ENCODE measurements at places on chromosomes 5 and 9.

- no peak for DNase-seq
These were observed 169.4 kb downstream of the APBA1 start for GRCh38 chr9:69502671-69503301.

DNA sequence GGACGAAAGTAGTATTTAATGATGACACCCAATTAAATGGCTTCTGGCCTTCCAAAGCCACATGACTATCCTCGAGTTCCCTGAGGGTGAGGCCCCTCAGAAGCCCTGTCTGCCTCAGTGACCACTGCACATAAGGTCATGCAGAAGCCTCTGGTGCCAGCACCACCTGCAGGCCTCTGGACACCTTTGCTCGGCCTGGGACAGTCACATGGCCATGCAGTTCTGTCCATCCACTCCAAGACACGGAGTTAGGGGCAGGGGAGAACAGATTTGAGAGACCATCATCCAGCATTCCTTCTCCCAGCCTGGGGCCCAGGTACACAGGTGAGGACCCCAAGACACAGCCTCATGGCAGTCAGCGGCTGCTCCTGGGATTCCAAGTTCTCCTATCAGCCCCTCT, 145.0 kb downstream of the ROR2 start:
- no peak for DNase-seq

DNA sequence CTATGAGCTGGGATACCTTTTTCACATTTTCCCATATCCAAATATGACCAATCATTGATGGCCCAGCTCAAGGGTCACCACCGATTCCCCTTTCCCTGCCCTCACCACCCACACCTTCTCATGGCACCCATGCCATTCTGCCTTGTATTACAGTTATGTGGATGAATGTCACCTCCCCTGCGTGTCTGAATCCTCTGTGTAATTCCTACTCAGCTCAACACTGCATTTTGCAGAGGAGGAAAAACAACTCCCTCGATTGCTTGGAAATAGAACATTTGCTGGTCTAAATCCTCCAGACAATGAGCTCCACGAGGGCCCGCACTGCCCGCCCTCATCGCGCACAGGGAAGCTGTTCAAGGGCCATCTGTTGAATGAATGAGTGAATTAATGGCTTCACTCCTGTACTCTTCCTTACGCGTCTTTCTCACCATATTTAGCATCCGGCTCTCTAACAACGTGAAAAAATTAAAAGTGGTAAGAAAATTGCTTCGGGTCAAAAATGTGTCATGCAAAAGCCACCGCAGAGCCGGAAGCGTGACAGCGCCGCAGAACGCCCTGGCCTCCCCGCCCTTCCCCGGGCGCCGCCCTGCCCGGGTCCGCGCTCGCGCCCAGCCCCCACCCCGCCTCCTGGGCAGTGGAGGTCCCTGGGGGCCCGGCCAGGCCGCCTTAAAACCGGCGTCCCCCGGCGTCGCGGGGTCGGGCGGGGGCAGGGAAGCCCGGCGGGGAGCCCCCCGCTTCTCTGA, 704 bp downstream of the SUSD1 start:
- DNase-seq, result peak; percentile 44

- DNase-seq, result no peak
These were observed 312.5 kb downstream of the ACTL7B start for GRCh38 chr9:108543251-108543778.

DNA sequence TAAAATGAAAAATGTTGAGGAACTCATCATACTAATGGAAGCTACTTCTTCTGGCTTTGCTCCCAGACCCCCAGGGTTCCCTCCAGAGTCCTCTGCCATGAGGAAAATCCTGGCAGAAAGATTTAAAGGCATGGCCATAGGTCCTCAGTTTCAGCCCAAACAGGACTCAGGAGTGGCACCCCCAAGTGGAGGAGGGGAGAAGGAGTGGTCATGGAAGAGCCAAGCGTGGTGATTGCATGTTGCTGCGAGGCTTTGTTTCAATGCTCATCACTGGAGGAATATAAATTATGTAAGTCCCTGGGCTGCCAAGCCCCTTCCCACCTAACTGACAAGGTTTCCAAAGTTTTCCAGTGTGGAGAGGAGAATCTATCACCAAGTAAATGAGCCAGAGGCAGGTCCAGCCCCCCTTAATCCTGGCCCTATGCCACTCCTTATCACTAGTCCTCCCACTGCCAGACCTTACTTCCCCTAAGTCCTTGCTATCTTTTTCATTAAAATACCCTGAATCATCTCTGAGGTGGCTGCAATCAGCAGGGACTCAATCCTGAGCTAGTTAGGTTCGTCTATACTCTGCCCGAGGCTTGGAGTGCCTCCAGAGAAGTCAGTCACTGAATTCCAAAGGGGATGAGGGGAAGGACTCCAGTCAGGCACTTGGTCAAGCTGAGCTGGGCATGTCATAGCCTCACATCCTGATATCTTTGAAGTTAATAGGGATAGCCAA, 70.7 kb upstream of the TAF1L start:
- DNase-seq, result no peak

DNA sequence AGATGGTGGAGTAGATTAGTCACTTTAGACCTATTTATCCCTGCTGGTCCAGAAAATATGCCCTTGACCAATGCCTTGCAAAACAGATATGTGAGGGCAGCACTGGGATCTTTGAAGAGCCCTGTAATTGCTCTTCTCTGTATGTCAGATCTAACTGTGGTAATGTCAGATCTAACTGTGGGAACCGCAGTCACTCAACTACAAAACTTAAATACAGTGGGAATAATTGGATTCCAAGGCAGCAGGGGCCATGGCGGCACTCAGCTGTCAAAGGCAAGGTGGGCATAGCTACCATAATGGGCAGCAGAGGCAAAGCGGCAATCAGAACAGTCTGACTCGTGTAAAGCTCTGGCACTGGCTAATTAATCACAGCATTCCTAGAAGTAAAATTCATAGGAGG, 46.2 kb downstream of the MTAP start:
- no peak for DNase-seq

- DNase-seq, result no peak
These were observed 87.5 kb upstream of the PRRC1 start for GRCh38 chr5:127429928-127430327.

DNA sequence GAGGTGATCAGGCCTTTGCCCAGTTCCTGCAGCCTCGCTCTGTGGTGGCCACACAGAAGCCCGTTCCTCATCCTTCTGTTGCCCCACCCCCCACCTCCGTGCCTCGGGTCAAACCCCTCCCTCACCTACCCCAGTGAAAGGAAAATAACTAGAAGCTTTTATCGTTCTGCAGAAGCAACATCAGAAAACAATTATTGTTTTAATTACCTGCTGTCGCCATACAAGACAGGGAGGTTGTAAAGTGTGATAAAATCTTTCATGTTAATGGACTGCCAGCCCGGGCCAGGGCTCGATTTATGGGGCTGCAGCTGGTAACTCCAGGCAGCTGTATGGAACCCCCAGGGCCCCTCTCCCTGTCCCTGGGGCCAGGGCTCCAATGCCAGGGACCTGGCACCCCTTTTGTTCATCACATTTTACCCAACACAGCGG, 20.6 kb downstream of the UNC5A start:
- DNase-seq, result no peak

GRCh38 chr9:89781838-89782540, 177.2 kb downstream of the GADD45G start:
- DNase-seq, result no peak

GRCh38 chr9:14273696-14274121, 40.2 kb downstream of the NFIB start:
- no peak for DNase-seq

GRCh38 chr9:134293611-134294152, 32.6 kb upstream of the RXRA start:
- DNase-seq, result no peak

GRCh38 chr9:113650207-113651131, 186.9 kb downstream of the RGS3 start:
- no peak for DNase-seq

GRCh38 chr5:110852053-110852452, 113.2 kb downstream of the SLC25A46 start:
- no peak for DNase-seq

DNA sequence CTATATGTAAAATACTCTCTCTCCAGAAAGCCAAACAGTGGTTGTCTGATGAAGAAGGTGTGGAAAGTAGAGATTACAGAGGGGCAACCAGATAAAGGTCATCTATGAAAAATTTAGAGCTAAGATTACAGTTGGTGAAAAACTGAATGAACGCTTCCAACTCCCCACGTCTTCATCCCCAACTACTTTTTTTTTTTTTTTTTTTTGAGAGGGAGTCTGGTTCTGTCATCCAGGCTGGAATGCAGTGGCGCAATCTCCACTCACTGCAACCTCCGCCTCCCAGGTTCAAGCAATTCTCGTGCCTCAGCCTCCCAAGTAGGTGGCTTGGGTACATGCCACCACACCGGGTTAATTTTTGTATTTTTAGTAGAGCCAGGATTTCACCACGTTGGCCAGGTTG, 64.3 kb downstream of the RAPGEF6 start:
- DNase-seq, result no peak

- DNase-seq, result no peak
These were observed 71.3 kb downstream of the KDM4C start for GRCh38 chr9:6829027-6829426.

- DNase-seq, result no peak
These were observed 159.1 kb downstream of the FAM114A2 start for GRCh38 chr5:153879596-153879995.

All from stimulated activated CD8-positive, alpha-beta memory T cell treated with anti-CD3 and anti-CD28 coated beads, Interleukin-15, amount 100 ng/mL, for 24 hours (primary cell).